ENCODE measurements at places on chromosomes 5 and 9.

- DNase-seq = no peak
Observed at GRCh38 chr5:178307267-178308045, 74.9 kb upstream of the PHYKPL start.

DNA sequence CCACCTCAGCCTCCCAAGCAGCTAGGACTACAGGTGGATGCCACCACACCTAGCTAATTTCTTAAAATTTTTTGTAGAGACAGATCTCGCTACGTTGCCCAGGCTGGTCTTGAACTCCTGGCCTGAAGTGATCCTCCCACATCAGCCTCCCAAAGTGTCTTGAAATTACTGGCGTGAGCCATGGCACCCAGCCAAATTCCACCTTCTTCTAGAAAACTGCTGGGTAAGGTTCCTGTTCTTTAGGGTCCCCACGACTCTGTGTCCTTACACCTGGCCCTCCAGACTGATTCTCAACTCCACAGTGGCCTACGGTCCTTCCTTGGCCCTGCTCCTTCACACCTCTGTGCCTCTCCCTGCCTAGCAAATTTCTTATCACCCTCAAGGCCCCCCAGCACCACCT, 1.9 kb downstream of the MAPK9 start:
- no peak for DNase-seq

DNA sequence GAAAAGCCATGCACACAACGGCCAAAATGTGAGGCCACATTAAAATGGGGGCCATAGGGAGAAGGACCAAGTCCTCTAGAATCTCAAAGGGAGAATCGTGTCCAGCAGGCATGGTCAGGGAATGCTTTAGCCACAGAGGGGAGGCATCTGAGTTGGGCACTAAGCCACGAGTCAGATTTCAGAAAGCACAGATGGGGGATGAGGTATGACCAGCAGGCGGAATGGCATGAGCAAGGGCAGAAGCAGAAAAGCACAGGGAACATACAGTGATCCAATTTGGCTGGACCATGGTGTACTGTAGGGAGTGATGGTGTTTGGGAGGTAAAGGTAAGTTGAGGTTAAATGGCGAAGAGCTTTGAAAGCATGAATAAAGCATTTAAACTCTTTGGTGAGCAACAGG, 214.6 kb downstream of the TLE1 start:
- DNase-seq = no peak

DNA sequence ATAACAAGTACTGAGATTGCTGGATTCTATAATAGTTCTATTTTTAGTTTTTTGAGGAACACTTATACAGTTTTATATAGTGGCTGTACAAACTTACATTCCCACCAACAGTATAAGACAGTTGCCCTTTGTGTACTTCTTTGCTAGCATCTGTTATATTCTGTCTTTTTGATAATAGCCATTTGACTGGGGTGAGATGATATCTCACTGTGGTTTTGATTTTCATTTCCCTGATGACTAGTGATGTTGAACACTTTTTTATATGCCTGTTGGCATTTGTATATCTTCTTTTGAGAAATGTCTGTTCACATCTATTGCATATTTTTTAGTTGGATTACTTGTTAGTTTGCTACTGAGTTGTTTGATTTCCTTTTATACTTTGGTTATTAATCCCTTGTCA, 204.1 kb upstream of the SMC2 start:
- DNase-seq = no peak

DNA sequence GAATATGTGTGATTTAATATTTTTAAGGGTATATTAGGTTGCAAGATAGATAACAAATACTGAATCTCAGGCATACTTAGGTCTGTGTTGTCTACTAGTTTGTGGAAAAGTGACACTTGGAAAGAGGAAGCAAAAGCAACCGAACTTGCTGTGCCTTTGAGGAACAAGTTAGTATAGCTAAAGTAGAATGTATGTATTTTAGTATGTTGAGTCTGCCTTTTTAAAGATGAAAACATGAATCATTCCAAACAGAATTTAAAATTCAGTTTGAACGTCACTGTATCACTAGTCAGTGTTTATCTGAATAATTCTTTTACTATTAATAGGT, 12.9 kb downstream of the TLE4 start:
- DNase-seq = no peak

GRCh38 chr5:173755319-173755718, 132.8 kb upstream of the CPEB4 start:
- DNase-seq = no peak

DNA sequence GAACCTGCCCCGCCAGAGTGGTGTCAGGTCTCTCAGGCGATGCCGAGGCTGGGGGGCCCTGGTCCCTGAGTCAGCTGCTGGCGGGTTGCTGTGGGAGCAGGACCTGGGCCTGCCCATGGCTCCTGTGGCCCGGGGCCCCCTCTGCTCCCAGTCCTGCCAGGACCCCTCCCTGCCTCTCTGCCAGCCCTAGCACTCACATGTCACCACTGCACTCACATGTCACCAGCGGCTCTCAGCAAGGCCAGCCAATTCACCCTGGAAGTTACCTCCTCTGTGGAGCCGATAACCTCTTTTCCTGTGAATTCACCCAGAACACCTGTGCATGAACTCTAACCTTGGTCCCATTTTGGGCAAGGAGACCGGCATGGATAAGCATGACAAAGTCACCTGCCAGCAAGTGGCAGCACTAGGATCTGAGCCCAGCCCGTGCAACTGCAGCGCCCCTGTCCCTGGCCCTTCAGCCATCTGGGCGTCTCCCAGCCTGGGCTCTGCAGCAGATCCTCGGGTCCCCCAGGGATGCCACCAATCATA, 170.2 kb downstream of the GAPVD1 start:
- DNase-seq = no peak

GRCh38 chr5:59021837-59022514, 439.1 kb downstream of the RAB3C start:
- DNase-seq = no peak

- DNase-seq = no peak
Observed at GRCh38 chr5:139524940-139525585, 36.1 kb upstream of the UBE2D2 start.
